ENCODE measurements at places on chromosomes 5 and 9.

GRCh38 chr9:116391306-116391900 is 237.8 kb downstream of the PAPPA start:
- no peak for DNase-seq

DNA sequence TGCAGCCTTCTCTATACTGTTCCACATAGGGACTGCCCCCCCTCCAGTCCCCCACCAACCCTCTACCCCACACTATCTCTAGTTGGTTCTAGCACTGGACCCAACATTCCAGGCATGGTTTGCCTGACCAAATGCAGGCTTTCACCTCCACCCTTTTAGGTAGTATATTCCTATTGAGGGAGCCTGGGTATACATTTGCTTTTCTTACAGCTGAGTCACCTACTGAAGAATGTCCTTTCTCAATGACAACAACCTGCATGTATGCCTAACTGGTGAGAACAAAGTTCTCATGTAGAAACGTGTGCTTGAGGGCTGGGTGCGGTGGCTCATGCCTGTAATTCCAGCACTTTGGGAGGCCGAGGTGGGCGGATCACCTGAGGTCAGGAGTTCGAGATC is 8.2 kb downstream of the TNIP1 start:
- no peak for DNase-seq

- DNase-seq: no peak
Measured at GRCh38 chr9:123323196-123324013, 32.6 kb upstream of the CRB2 start.

DNA sequence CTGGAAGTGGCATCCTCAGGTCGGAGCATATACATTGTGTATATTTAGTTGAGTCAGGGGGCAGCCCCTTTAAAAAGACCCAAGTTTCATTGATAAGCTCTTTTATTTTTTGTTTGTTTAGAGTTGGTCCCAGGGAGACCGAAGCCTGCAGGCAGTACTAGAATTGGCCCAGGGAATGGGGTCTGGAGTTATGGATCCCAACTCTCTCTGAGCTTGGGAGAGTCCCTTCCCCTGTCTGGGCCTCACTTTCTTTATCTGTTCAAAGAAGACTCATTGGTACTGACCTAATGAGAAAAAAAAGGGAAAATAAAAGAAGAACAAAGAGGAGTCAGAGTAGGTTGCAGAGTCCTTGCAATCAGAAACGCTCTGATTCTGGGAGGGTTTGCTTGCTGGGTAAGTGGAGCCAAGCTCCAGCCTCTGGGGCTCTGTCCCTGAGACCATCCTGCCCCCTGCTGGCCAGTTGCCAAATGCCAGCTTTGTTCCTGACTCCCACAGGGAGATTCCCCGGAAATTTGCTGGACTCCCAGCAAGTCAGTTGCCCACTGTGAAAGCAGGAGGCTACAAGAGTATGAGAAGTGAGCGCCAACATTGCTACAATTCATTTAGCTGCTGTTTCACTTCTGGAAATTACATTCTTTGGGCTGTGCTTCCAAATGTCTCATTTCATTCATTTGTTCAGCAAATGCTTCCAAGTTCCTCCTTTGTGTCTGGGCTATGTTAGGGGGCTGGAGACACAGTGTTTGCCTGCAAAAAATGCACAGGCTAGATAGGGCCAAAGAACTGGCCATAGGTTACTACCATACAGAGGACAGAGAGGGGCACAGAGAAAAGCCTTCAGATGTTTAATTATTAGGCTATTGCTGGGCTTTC is 156.2 kb downstream of the MELK start:
- DNase-seq: no peak

DNA sequence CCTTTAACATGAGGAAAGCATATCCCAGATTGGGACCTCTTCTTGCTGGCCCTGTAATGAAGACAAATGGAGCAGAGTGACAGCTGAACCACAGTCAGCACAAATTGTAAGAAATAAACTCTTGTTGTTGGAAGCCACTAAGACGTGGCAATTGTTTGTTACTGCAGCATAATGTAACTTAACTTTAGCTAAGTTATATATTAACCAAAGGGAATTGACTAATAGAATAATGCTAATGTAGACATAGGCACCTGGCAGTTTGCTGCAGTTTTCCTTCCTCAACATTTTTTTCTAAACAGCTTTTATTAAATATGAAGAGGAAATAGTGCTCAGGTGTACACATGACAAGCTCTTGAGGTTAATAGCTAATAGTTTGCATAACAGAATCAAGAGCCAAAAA is 300.7 kb upstream of the SLC30A5 start:
- no peak for DNase-seq

DNA sequence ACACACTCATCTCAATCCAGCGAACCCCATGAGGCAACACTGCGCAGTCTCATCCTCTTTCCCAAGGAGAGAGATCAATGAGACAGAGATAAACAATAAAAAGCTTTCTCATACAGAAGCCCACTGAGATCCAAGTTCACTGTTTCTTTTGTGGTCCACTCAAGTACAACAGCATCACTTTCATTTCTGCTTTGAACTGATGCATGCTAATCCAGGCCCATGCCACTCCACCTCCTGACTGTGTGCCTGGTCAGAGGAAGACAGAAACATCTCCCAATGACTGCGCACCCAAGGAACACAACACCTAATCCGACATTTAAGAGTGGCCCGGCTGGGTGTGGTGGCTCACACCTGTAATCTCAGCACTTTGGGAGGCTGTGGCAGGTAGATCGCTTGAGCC is 104.0 kb downstream of the SERINC5 start:
- no peak for DNase-seq

GRCh38 chr9:99024959-99025358 is 80.0 kb upstream of the TGFBR1 start:
- DNase-seq: no peak

GRCh38 chr5:132775476-132775961 is 1.5 kb downstream of the SEPTIN8 start:
- DNase-seq: no peak

GRCh38 chr9:126830827-126831226 is 26.0 kb downstream of the ZBTB43 start:
- DNase-seq: no peak

DNA sequence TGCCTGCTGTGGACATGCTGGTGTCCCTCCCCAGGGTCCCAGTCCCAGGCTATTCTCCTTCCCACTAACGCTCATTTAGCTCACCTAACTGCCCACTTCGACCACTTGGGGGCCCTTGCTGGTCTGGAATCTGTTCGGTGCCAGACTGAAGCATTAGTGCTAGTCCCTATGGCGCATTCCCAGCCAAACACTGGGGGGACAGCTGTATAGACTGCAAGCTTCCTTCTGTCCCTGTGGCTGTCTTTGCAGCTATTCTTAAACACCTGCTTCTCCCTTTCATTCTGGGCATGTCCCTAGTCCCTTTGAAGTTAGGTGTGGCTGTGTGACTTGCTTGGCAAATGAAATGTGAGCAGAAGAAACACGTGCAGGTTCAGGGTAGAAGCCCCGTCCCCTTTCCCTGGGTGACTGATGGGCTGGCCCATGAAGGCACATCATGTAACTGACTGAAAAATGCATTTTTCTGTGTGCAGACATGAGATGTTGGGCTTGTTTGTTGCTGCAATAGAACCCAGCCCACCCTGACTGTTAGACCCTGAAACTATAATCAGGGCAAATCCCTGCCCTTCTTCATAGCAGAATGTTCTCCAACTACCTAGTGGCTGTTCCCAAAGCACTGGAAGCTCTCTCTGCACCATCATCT is 134.4 kb downstream of the BARX1 start:
- no peak for DNase-seq

- no peak for DNase-seq
Measured at GRCh38 chr9:71863631-71864030, 47.4 kb downstream of the ABHD17B start.

DNA sequence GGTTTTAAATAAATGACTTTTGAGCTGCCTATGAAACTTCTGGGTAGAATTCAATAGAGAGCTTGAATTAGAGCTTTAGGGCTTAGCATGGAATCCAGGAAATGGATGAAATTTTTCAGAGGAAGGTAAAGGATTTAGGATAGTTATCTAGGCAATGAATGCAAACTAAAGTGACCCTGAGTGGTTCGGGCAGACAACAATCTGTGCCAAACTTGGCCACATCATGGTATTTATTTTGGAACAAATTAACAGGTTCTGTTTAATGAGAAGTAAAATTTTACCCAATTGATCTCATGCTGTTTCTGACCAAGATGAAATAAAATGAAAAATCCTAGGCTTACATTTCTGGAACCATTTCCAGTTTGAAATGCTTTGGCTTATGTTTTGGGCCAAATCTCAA is 934.4 kb downstream of the MAT2B start:
- no peak for DNase-seq

- DNase-seq: no peak
Measured at GRCh38 chr5:17378346-17378997, 119.6 kb upstream of the TAF11L2 start.

DNA sequence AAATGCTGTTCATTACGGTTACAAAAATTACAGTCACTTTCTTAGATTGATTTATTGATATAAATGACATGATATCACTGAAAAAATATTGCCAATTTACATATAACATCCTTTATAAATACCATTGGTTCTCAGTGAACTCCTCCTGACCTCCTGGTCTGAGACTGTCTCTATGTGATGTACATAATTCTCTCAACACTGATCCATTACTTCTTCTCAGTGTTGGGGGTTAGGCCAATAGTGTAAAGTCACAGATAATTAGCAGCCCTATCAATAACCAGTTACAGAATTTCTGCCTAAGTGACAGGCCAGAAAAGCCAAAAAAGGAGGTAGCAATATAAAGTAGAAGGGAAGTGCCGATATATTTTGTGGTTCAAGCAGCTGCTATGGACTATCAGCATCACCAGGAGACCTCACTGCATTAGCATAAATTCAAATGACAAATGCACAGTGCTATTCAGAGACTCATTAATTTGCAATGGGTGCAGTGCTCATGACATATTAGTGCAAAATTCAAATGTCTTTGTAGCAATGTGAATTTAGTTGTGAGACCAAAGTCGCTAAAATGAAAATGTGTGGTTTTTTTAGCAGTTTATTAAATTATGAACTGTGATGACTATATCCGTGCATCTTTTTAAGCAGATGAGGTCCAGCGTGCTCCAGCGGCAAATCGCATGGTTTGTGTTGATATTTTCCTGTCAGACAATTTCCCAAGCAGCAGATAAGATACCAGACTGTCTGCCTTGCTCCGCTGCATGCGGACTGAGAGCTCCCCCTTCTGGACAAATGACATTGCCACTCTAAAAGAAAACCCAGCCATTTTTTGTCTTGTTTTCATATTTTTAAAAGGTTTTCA is 144.6 kb downstream of the CETN3 start:
- DNase-seq: peak; percentile 2

DNA sequence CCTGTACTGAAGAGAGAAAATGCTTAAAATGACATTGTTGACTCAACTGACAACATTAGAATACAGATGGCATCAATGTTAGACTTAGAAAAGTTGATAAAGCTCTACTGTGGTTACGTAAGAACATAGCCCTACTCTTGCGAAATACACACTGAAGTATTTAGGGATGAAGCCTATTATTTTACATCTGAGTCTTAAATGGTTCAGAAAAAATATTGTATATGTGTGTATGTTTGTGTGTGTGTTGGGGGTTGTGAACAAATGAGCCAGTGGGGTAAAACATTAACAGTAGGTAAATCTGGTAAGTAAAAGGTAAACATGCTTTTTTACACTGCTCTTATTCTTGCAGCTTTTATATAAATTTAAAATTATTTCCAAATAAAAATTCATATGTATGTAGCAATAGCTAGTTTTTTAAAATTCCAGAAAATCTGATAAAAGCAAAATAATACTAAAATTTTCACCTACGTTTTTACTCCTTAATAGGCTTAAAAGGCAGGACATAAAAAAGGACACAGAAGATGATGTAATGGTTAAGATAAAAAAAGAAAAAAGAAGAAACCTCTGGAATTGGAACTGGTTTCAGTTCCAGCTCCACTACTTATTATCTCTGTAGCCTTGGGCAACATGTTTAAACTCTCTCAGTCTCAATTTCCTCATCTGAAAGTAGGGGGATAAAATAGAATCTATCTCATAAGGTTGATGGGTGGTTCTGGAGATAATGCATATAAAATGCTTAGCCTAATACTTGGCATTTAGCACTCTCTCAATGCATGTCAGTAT is 44.3 kb downstream of the GARNL3 start:
- DNase-seq: no peak
